ENCODE measurements at places on chromosomes 2 and 18.

- no peak for DNase-seq
Measured at GRCh38 chr2:148161909-148162435, 141.1 kb downstream of the MBD5 start.

DNA sequence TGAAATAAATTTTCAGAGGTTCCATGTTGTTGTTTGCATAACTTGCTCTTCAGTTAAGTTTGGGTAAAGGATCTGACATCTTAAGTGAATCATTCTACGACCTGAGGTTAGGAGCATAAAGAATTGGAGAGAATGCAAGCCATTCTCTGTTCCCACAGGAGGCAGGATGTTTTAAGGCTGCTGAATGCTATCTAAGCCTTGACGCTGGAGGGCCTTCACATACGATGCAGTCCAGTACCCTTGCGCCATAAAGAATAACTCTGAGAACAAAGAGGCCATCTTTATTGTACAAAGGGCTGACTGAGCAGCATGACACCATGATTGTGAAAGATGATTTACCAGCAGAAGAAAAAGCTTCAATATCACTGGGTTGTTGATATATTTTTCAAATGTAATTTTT lies 198.4 kb downstream of the NYAP2 start:
- DNase-seq, result no peak

- DNase-seq, result no peak
Measured at GRCh38 chr2:28274911-28275685, 117.6 kb upstream of the FOSL2 start.

DNA sequence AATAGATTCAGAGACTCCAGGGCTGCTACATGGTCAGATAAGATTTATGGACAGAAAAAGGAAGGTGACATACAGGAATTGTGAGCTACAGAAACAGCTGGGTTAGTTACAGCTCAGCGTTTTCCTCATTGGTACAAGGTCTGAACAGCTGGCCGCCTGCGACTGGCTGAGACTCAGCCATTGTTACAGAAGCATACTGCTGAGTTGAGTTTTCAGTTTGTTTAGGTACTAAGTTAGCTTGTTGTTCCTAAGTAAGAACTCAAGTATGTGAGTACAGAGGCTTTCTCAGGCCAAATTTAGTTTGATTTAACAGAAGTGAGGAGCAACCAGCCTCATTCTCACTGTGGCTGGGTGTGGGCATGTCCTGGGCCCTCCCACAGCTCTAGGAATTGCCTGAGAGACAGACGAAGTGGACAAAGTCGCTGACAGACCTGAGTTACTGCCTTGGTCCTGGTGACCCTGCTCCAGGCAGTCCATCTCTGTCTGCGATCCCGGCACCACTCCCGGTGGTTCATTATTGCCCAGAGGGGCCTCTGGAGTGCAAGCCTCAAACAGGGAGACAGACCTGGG lies 27.8 kb upstream of the RHOB start:
- DNase-seq, result no peak

DNA sequence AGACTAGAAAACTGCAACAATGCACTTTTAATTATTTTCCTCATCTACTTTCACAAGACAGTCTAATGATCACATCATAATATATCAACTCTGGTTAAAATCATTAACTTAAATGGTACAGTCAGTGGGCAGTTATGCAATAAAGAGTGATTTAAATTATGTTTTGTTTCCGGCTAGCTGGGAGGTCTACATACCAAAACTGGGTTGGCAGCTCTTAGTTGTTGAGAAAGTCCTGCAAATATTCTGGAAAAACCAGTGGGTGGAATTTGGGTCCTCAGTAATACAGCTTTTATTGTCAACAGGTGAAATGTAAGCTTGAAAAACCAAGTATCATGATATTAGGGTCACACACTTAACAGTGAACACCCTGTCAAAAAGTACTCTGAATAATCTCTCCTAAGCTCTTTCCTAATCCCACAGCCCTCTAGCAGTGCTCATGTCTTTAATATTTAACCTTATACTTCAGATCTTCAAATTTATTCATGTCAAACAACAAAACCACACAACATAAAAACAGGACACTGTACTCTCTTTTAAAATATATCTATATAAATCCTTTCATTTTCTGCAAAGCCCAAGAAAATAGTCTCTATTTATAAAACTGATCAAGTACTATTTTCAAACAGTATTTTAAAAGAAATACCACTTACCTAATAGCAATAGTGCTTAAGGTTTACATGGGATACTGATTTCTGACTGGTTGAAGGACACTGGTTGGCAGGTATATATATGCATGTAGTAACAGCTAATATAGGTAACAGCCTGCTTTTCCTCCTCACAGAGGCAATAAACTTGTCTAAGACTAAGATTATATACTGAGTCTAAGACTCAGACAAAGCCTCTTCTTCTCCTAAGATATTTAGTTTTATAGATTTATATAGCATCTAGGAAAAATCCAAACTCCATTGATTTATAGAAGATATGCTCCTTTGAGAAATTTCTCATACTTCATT lies 103.8 kb downstream of the GAREM1 start:
- DNase-seq, result no peak

- DNase-seq, result no peak
Measured at GRCh38 chr2:132734961-132735360, 65.0 kb upstream of the LYPD1 start.

GRCh38 chr18:8741117-8741516 lies 35.8 kb downstream of the MTCL1 start:
- no peak for DNase-seq

- DNase-seq, result no peak
Measured at GRCh38 chr2:145260081-145260480, 740.2 kb upstream of the ZEB2 start.

DNA sequence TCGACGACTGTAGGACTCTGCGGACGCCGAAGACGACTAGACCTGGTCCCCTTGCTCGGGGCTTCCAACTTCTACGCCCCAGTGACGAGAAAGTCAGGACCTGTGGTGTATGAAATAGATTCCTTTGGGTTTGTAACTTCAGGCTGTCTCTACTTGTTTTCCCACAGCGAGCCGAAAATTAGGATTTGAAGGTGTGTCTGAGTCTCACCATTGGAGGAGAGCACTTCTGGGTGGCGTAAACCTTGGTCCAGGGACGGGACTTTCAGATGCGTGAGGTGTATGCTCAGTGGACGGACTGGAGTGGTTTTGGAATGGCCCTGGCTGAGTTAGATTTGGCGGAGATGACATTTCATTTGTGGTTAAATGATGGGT lies 1.3 kb downstream of the BIRC6 start:
- no peak for DNase-seq

DNA sequence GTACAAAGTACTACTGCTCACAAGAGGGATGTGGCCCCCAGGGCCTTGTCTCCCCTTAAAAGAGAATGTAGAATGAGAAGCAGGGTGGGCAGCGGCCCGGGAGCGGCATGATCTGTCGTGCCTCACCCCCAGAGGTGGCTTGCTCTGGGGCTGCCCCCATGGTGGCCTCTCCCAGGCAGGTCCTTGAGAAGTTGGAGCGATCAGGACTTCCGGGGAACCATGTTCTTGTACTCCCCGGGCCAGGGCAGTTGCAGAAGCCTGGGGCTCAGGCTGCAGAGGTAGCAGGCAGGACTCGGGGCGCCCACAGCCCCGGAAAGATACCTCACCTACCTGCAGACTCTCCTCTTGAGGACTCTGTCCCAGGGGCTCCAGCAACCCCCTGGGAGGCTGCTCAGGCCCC lies 62.6 kb downstream of the CYP26B1 start:
- no peak for DNase-seq

GRCh38 chr2:228432116-228432515 lies 250.6 kb upstream of the SPHKAP start:
- no peak for DNase-seq

DNA sequence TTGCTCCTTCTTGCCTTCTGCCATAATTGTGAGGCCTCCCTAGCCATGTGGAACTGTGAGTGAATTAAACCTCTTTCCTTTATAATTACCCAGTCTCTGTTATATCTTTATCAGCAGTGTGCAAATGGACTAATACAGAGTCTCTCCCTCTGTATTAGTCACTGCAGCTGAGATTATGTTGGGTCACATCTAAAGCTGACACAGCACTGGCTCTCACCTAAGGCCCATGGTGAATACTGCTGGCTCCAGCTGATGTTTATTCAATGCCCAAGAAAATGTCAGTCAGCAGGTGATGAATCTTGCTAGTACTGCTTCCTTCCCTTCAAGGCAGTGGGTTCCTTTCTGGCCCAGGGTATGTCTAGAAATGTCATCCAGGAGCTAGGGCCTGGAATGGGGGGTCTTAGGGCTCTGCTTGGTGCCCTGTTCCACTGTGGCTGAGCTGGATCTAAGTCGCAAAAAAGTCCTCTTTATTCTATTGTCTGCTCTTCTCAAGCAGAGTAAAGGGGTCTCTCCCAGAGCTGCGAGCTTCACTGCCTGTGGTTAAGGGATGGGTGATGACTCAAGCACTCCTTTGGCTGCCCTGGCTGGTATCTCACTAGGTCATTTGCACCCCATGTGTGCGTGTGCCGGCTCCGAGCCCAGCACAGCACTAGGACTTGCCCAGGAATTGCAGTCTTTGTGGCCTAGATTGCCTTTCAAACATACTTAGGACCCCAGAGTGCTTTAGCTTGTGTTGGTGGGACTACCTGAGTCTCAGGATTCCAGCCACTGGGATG lies 29.9 kb downstream of the PPP1R1C start:
- no peak for DNase-seq

DNA sequence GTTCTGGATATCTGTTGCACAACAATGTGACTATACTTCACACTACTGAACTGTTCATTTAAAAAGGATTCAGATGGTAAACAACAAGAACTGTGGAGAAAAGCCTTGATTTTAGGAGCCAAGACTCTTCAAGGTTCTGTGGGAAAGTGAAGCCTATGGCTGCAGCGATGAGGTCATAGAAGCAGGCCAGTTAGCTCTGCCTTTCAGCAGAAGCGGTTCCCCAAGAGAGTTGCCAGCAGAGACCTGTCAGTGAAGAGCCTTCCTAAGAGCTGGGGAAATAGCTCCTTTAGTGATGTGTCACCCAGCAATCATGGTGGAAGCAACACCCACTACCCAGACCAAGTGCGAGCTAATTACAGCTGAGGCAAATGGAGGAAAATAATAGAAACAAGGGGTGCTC lies 346.5 kb upstream of the ETAA1 start:
- no peak for DNase-seq

- no peak for DNase-seq
Measured at GRCh38 chr2:893311-893710, 57.3 kb upstream of the SNTG2 start.

- no peak for DNase-seq
Measured at GRCh38 chr18:41343808-41344207, 611.2 kb upstream of the PIK3C3 start.

DNA sequence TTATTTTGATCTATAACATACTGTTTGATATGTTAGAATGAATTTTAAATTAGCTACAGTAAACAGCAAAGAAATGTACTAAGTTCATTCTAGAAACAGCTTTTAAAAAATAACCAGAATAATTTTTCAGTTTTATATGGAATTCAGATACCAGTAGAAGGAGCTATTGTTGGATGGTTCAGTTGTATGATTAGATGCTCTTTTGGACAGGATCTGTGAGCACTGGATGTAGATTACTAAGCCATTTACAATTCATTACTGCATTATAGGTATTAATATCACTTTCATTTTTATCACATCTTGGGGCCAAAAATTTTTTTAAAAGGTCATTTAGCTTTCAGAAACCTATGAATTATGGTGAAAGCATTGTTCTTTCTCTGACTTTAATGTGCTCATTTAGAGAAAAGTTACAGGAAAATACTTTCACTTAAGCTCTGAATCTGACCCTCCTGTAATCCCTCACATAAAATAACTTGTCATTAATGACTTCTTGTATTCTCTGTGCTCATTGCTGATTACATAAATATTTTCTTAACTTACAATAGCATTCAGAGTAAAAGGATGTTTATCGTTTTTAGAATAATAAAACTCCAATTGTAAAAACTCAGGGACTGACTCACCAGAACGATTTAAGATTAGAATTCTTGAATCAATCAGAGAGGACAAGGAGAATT lies 750.2 kb downstream of the SLC4A3 start:
- DNase-seq, result no peak

GRCh38 chr2:156124458-156124857 lies 208.1 kb downstream of the NR4A2 start:
- DNase-seq, result no peak

GRCh38 chr18:62614494-62614893 lies 91.7 kb downstream of the ZCCHC2 start:
- no peak for DNase-seq

DNA sequence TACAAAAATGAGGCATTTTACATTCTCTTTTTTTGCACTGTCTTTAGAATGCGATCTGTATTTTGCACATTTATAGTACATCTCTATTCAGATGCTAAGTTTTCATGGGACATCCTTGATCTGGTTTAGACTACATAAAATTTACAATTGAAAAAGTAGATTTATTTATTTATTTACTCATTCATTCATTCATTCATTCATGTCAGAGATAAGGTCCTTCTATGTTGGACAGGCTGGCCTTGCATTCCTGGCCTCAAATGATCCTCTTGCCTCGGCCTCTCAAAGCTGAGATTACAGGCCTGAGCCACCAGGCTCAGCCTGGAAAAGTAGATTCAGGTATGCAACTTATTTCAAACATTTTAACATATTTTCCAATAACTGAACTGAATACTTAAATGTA lies 16.0 kb upstream of the DCTN1 start:
- DNase-seq, result no peak

DNA sequence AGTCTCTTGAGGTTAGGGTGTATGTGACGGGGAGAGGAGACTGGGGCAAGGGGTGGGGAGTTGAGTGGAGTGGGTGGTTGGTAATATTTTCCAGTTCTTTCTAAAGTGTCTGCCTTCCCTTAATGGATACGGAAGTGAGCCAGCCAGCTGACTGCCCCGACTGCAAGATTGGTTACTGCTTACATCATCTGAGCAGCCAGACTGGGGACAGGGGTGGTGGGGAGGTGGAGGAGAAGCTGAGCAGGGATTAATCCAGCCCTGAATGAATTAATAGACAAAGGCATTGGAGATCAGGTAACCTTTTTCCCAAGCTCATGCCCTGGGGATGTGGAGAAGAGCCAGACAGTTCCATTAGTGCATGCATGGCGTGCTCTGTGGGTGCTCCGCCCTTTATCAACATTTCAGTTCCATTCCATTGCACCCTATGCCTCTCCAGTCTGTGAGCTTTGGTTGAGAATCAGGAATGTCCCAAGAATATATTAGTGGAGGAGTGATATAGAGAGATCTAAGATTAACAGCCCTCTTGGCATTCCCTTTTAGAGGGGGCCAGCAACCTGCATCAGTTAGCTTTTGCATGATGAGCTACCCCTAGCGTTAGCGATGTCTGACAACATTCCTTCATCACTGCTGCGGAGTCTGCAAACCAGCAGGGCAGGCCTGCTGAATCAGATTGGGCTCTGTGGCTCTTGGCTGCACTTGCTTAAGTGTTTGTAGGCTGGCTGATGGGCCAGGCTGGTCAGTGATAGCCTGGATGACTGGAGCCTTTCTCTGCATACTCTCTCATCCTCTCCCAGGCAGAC lies 67.4 kb downstream of the TNP1 start:
- DNase-seq, result no peak

DNA sequence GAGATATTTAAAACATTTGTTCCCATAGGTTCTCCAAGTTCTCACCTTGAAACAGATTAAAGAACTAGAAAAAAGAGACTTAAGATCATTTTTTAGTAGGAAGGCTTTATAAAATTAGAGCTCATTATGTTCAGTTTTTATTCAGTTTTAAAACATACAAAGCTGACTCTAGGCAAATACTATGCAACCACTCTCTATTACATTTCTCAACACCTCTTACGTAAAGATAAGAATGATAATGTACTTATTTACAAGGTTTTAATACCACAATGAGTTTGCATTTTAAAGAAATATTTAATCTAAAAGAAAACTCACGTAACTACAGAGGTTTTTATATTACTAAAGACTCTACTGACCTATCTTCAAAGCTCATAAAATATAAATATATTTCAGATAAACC lies 68.8 kb downstream of the TMEM131 start:
- DNase-seq, result no peak

GRCh38 chr18:8605974-8606373 lies 3.3 kb upstream of the RAB12 start:
- no peak for DNase-seq

Data from stimulated activated CD8-positive, alpha-beta memory T cell treated with anti-CD3 and anti-CD28 coated beads, Interleukin-4, amount 100 ng/mL, for 1 hour (primary cell).